ENCODE measurements at places on chromosomes 6 and 20.

DNA sequence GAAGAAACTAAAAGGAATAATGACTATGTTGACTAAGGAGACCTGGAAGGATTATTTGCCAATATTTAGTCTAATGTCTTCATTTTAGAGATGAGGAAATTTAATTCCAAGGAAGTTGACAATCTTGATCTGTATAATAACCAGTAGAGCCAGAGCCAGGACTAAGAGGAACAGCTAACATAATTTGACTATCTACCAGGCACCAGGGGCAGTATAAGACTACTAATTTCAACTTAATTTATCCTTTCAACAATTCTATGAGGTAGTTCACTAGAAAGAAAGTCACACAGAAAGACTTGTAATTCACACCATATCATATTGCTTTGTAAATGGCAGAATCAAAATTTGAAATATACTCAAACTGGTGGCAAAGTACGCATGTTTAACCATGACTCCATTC, 273.0 kb upstream of the STXBP5 start:
- no peak for DNase-seq

GRCh38 chr6:167210375-167211294, 52.9 kb upstream of the GPR31 start:
- DNase-seq = no peak

DNA sequence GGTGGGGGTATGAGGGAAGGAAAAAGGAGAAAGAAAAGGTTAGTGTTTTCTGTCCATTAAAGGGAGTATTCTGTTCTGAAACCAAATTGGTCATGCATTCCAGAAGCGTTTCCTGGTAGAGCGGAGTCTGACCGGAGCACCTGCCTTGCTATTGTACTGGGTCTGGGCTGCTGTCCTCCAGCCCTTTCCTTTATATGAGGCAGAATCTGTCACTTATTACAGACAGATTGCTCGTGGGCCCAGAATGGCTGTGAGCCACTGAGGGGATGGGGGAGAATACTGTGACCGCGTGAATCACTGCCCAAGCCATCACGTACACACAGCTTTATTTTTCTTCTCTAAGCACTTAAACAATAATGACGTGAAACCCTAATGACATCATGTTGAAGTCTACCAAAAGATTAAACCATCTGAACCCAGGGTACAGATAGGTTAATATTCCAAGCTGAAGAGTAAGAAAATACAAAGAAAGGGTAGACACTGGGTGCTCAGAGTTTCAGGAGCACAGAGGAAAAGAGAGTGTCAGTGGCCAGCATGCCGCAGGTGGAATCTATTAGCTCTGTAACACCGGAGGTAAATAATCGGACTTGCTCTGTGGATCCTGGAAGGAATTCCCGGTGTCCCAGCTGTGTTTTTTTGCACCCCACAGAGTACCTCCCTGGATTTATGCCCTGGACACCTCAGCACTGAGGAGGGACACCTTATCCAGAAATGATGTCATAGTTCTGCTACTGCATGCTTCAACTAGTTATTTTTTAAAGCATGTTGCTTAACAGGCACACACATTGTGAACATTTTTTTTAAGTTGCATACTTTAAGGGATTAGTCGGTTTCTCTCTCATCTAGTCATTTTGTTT, 573.3 kb downstream of the PKHD1 start:
- DNase-seq = no peak

- DNase-seq = no peak
Measured at GRCh38 chr6:33156561-33156960, 35.7 kb downstream of the COL11A2 start.

GRCh38 chr6:142696123-142697000, 248.6 kb downstream of the HIVEP2 start:
- DNase-seq = no peak
